Activated T-helper 1 cell treated with Interleukin-2 at 50 U/mL for 16 hours (primary cell): ENCODE measurements at places on chromosomes 13 and 19.

- no peak for DNase-seq
Observed at GRCh38 chr19:17893766-17894165, 22.0 kb downstream of the SLC5A5 start.

GRCh38 chr13:95360464-95361097 lies 59.3 kb upstream of the ABCC4 start:
- DNase-seq: no peak

DNA sequence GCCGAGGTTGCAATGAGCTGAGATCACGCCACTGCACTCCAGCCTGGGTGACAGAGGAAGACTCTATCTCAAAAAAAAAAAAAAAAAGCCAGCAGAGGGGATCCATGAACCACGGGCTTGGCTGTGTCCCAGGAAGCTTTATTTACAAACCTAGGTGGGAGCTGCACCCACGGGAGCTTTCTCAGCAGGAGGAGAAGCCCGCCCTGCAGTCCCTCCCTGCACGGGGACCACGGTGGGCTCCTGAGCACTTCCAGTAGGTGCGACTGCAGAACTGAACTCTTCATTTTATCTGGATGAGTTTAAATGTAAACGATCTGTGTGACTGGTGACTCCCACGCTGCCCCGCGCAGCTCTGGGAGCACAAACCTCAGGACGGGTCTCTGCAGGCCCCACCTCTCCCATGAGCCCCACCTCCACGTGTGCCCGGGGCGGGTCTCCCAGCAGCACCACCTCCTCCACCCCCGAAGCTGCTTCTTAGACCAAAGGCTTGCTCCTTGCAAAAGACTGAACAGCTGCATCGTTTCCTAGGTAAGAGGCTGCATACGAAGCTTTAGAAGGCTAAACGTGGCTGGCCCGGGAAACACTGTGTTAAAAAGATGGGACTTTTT lies 66.4 kb downstream of the SPACA7 start:
- no peak for DNase-seq

DNA sequence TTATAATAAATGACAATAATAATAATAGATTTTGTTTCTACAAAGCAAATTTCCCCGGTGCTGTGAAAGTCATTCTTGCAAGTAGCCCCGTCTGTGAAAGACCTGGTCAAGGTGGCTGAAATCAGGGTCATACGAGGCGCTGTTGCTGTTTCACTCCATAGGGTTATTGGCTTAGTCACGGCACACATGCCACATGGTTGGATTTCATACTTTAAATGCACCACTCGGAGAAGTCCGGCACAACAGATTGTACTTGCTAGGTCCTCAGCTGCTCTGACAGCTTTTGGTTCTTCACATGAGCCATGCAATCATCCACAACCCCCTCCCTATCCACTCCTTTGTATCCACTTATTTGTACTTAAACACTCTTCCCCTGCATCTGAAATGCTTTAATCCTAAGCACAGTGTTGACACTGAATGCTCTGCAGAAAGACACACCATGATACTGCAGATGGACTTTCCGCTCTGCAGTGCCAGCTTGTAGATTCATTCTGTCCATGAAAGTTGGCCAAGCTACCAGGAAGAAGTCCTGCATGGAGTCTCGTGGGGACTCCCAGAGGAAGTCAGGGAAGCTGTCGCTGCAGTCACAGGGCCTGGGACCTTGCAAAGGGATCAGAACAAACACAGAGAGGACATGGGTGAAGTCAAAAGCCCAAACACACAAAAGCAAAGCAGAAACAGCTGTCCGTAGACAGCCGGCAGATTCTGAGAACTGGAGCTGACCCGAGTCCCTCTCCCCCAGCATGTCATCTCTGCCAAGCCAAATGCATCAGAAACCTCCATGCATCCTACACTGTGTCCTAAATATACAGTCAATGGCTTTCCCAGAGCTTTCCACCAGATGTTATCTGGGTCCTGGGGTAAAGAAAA lies 124.6 kb downstream of the COL4A2 start:
- DNase-seq: no peak

- no peak for DNase-seq
Observed at GRCh38 chr19:44865196-44865767, 19.2 kb downstream of the NECTIN2 start.

DNA sequence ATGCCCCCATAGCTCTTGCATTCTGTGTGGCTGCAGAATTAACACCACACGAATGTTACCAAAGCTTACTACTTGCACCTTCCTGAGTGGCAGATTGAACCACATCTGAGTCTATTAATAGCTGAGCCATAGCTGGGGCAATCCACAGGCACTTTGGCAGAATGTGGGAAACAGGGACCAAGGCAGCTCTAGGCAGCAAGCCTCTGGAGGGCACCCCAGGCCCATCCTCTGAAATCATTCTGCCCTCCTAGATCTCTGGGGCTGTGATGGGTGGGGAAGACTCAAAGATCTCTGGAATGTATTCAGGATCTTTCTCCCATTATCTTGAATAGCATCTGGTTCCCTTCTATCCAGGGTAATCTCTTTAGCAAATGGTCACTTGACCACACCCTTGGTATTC lies 139.3 kb downstream of the TNFRSF19 start:
- DNase-seq: no peak

- no peak for DNase-seq
Observed at GRCh38 chr13:103976371-103976770, 910.2 kb upstream of the SLC10A2 start.

DNA sequence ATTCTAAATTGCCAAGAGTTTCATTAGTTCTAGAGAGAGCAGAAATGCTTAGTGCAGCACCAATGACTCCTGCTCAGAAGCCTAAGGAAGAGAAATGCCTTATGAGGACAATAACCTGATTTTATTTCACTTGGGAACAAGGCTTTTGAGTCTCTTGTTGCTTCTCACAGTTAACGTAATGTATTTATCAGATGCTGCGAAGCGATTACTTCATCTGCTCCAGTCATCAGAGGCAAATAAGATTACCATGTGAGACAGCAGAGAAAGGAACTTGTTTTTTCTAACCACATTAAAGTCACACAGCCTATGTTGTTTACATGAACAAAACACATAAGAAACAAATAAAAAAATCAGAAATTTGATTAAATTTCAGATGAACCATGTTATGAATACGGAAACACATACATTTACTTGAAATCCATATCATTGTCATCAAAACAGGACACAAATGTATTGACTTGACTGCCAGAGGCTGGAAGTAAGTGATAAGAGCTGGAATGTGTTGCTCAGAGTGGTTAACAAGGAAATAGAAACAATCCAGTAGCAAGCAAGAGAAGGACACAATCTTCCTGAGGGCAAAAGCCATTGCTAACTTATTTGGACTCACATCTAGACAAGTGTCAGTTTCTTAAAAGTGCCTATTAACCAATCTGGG lies 147.3 kb downstream of the LHFPL6 start:
- DNase-seq: no peak

DNA sequence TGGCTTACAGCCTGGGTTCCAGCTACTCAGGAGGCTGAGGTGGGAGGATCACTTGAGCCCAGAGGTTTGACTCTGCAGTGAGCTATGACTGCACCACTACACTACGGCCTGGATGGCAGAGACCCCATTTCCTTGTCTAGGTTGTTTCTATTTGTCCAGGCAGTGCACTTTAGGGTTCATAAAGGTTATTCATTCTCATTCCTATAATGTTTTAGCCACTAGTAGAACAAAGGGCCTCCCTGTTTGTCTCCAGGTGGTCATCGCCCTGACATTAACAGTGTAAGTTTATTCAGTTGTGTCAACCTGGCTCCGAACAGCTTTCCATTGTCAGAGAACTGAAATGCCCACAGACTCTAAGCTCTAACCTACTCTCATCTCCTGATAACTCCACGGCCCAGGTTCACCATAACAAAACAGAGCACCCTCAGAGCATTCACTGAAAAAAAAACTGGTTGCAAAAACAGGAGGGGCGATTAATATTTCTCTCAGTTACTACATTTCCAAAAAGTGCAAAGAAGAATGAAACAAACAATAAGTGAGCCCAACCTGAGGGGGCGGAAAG lies 37.1 kb downstream of the SMAD9 start:
- DNase-seq: no peak

GRCh38 chr13:96029002-96029401 lies 24.2 kb downstream of the UGGT2 start:
- no peak for DNase-seq

GRCh38 chr19:23312515-23312914 lies 62.3 kb upstream of the ZNF724 start:
- DNase-seq: no peak

GRCh38 chr19:50383001-50383851 lies 921 bp upstream of the POLD1 start:
- DNase-seq: no peak

DNA sequence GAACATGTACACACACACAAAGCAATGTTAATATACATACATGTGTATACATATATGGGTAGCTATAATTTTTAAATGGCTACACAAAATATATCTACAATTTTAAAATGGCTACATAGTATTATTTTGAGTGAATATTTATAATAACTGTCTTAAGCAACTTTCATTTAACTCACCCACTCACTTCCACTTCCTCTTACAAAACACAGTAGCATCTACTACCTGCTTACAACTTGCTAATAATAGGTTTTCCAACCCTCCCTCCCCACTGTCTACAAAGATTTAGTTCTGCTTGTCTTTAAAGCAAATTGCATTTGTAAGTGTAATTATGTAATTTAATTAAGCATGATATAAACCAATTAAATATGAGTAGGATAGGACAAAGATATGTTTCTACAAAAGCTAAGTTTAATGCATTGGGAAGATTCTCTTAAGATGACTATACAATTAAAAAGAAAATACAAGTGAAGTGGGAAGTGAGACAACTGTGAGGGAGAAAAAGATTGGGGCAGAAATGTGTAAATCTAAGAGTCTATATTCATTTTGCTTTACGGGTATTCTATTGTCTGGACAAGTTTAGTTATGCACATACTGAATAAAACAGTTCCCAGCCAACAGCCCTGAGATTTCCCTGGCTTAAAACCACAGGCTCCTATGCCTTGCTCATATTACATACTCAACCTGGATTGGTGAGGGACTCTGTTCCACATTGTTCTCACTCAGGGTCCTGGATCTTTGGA lies 583.1 kb downstream of the EFNB2 start:
- DNase-seq: no peak

DNA sequence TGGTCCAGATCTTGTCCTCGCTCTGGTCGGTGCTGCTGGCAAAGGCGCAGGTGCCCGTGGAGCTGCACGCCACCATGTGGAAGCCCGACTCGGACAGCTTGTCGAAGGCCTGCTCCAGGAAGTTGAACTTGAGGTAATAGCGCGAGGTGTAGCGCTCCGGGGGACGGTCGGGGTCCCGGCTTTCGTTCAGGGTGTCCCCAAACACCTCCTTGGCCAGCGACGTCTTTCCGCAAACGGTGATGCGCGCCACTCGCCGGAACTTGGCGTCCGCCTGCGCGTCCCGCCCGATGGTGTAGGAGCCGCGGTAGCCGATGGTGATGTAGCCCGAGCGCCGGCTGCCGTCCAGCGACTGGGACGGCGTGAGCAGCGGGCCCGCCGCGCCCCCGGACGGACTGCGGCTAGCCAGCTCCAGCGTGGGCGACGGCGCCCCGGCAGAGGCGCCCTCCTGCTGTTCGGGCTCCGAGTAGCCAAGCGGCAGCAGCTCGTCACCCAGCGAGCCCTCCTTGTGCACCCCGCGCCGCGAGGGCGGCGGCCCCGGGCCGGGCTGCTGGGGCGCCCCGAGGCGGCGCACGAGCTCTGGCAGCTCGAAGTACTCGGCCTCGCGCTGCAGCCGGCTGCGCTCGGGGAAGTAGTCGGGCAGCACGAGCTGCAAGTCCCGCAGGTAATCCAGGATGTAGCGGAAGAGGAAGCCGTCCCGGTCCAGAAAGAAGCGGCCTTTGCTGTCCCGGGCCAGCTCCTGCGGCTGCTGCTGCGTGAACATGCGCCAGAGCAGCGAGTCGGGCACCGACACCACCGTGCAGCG lies 801 bp downstream of the KCTD12 start:
- DNase-seq: peak; percentile 36

- DNase-seq: peak; percentile 93
Observed at GRCh38 chr19:35740423-35741202, 1.6 kb downstream of the IGFLR1 start.

- no peak for DNase-seq
Observed at GRCh38 chr13:112849500-112849899, 119.5 kb upstream of the MCF2L start.

DNA sequence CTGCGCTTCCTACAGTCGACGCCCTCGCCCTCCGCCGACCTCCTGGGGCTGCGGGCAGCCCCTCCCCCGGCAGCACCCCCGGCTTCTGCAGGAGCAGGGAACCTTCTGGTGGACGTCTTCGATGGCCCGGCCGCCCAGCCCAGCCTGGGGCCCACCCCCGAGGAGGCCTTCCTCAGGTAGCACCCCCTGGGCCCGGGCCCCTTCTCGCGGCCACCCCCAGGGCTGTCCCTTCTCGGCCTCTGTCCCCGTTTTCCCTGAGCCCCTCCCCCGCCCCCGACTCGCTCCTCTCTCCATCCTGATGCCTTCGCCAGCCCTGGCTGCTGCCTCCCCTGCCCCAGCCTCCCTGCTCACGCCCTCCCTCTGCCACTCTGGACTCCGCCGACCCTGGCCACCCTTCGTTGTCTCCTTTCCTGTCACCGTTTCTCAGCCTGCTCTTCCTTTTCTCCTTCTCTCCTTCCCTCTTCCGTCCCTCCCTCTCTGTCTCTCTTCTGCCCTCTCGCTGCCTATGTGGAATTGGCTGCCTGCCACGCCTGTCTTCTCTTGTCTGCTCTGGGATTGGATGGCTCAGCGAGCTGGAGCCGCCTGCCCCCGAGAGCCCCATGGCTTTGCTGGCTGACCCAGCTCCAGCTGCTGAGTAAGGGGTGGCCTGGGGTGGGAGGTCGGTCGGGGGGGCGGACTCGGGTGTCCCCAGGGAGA lies 11.0 kb downstream of the FUZ start:
- DNase-seq: no peak

DNA sequence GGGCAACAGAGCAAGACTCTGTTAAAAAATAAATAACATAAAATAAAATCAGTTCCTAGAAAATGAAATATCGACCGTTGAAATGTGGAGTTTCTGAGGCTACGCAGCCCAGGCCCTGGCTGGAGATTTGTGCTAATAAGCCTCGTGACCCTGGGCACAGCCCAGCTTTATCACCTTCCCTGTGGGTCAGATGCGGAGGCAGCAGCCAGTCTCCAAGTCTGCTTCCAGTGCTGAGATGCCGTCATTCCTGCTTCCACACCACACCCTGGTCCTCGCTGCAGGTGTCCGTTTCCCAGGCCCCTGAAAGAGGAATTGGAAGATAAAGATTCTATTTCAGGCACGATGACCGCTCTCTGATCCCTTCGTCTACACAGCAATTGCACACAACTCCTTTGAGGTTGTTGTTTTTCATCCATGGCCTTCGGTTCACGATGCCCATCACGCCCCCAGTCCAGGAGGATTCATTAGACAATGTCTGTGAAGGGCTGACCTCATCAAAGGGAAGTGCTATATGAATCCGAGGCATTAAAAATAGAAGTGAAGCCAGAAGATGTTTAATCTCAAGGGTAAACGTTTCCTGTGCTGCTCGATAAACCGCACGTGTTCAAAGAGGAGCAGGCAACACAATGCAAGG lies 48.3 kb upstream of the ATP11A start:
- no peak for DNase-seq

GRCh38 chr13:24066405-24067295 lies 93.9 kb upstream of the SPATA13 start:
- DNase-seq: no peak

- peak; percentile 39 for DNase-seq
Observed at GRCh38 chr19:492091-492531, 4.2 kb upstream of the MADCAM1 start.

GRCh38 chr19:55535965-55536350 lies 975 bp downstream of the SBK2 start:
- no peak for DNase-seq

- DNase-seq: no peak
Observed at GRCh38 chr19:33437821-33438671, 64.5 kb downstream of the CEBPG start.

- no peak for DNase-seq
Observed at GRCh38 chr19:49149652-49150105, 5.5 kb downstream of the HRC start.

- no peak for DNase-seq
Observed at GRCh38 chr19:31154021-31154420, 195.2 kb downstream of the TSHZ3 start.
